ENCODE measurements at places on chromosomes 16 and 17. TPM values are rescaled to one million over a fixed set of nuclear protein-coding genes. Genes with fewer than 3 reads are reported as not detected.

DNA sequence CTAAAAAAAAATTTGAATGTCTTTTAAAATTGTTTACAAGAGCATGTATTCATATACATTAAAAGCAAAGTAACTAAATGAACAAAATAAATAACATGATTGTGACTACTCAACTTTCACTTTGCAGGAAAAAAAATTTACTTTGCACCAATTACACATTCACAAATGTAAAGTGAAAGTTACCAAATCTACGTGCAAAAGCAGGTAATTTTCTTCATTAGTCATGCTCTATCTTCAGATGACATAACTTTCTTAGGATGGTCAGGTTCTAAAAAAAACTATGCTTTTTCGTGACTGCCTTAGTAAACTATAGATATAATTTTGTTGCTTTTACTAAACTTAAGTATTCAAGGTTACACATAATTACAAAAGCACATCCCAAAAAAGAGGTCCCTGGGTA, 17.0 kb upstream of the ABCA10 start:
- H3K27me3 ChIP-seq, result no peaks in the 10 kb centered on the region
- no peak overlapping the region for H3K27ac ChIP-seq
- no peak overlapping the region for H3K4me3 ChIP-seq
- no peak for DNase-seq

- H3K4me3 ChIP-seq, result no peak overlapping the region
- DNase-seq, result no peak
- peaks cover 18% of the 10 kb centered on the region for H3K4me1 ChIP-seq
- no peak overlapping the region for H3K27ac ChIP-seq
Measured at GRCh38 chr17:74485841-74486240, 19.4 kb downstream of the CD300A start.

DNA sequence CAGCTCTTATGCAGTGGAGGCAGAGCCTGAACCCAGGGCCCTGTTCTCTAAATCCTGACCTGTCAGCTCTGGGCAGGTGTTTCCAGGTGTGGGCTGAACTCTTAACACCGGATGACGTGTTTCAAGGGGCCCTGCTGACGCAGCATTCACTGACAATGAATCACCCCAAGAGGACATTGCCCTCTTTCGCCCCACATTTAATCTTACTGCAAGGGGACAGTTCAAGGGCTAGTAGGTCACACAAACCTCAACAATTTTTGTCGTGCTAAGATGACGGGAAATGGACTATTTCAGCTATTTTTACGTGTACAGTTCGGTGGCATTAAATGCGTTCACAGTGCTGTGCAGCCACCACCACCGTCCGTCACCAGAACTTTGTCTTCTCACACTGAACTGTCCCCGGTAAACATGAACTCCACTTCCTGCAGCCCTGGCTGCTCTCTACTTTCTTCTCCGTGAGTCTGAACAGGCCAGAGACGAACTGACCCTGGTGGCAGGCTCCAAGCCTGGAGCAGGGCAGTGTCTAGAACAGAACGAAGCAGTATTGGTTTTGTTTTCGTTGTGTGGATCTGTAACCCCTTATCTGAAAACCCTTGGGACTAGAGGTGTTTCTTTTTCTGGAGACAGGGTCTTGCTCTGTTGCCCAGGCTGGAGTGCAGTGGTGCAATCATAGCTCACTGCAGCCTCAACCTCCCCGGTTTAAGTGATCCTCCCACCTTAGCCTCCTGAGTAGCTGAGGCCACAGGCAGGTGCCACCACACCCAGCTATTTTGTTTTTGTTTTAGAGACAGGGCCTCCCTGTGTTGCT, 88.4 kb upstream of the CIBAR2 start:
- no peaks in the 10 kb centered on the region for H3K36me3 ChIP-seq
- no peak overlapping the region for H3K27ac ChIP-seq
- H3K4me1 ChIP-seq, result no peaks in the 10 kb centered on the region
- no peak overlapping the region for H3K4me3 ChIP-seq
- no peak for DNase-seq
- no peaks in the 10 kb centered on the region for H3K27me3 ChIP-seq

DNA sequence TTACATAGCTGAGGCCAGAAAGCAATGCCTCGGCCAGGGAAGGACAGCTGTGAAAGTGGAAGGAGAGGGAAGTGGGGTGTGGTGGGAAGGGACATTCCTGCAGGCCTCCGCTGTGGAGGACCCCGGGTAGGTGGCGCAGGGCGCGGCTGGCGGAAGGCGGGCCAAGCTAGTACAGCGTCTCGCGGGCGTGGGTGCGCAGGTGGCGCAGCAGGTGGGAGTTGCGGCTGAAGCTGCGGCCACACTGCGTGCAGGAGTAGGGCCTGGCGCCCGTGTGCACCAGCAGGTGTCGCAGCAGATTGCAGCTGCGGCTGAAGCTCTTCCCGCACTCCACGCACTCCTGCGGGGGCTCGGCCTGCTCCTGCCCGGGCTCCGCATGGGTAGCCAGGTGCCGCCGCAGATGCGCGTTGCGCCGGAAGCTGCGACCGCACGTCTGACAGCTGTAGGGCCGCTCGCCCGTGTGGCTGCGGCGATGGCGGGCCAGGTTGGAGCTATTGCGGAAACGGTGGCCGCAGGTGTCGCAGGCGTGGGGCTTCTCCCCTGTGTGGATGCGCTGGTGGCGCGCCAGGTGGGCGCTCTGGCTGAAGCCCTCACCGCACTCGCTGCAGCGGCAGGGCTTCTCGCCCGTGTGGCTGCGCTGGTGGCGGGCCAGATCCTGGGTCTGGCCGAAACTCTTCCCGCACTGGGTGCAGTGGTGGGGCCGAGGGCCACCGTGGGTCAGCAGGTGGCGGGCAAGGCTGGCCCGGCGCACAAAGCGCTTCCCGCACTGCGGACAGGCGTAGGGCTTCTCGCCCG, 10.0 kb downstream of the ZSCAN10 start:
- H3K4me3 ChIP-seq, result no peak overlapping the region
- DNase-seq, result no peak
- H3K4me1 ChIP-seq, result peaks cover 38% of the 10 kb centered on the region
- peaks cover 4% of the 10 kb centered on the region for H3K36me3 ChIP-seq
- H3K27me3 ChIP-seq, result no peaks in the 10 kb centered on the region

- no peaks in the 10 kb centered on the region for H3K4me1 ChIP-seq
- no peak for DNase-seq
- H3K36me3 ChIP-seq, result no peaks in the 10 kb centered on the region
- no peaks in the 10 kb centered on the region for H3K27me3 ChIP-seq
- no peak overlapping the region for H3K4me3 ChIP-seq
Measured at GRCh38 chr17:13114601-13115031, 96.8 kb upstream of the ELAC2 start.

DNA sequence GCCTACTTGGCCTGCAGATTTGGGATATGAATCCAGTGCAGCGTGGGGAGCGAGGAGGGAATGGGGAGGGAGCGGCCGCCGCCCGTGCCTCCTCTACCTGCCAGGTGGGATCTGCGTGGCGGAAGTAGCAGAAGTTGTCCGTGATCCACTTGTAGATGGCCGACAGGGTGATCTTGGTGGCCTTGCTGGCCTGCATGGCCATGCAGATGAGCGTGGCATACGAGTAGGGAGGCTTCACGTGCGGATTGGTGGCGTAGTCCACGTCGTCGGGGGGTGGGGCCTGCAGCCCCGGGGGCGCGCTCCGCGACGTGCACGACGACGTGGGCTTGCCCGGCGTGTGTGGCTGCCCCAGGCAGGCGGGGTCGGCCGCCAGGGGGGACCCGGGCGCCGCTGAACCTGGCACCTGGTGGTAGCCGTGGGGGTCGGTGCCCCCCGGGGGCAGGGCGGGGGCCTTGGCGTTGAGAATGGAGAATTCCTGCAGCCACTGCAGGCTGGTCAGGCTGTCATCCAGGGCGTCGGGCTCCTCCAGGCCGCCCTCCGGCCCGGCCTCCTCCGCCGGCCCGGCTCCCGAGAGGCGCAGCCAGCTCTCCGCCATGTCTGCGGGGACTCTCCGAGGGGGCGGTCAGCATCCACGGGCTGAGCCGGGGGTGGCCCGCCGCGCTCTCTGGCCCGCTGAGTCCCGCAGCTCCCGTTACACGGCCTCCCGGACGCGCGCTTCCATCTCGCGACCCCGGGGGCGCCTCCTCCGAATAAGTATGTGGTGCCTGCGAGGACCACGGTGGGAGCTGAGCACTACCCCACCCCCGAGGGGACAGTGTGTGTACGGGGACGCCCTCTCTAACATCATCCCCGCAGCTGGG, 1.0 kb downstream of the FOXJ1 start:
- peaks cover 4% of the 10 kb centered on the region for H3K36me3 ChIP-seq
- peak overlapping the region; percentile 61 for H3K4me3 ChIP-seq
- H3K27ac ChIP-seq, result no peak overlapping the region
- peaks cover 13% of the 10 kb centered on the region for H3K27me3 ChIP-seq

DNA sequence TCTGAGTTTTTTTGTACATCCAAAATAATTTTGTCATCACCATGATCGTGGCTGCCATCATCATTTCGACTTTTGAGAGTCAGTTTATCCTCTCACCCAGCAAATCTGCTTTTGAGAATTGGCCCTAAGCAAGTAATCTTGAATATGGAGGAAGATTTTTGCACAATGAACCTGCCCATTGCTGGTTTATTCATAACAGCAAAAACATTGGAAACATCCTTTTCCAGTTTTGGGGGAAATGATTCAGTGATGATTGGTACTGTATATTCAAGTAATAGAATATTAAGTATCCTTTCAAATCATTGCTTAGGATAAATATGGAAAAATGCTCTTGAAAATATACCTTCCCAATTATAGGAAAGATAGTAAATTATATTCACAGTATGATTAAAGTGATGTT, 53.1 kb downstream of the PRKCA start:
- peaks cover 25% of the 10 kb centered on the region for H3K36me3 ChIP-seq
- H3K4me1 ChIP-seq, result peaks cover 49% of the 10 kb centered on the region
- no peak overlapping the region for H3K4me3 ChIP-seq
- no peaks in the 10 kb centered on the region for H3K27me3 ChIP-seq
- H3K27ac ChIP-seq, result no peak overlapping the region

Gene CPNE7
- total RNA-seq, result 56.0 TPM

Gene METRN
- total RNA-seq, result 27.7 TPM
